CMK (cell line): ENCODE measurements at places on chromosomes 1 and 21.

DNA sequence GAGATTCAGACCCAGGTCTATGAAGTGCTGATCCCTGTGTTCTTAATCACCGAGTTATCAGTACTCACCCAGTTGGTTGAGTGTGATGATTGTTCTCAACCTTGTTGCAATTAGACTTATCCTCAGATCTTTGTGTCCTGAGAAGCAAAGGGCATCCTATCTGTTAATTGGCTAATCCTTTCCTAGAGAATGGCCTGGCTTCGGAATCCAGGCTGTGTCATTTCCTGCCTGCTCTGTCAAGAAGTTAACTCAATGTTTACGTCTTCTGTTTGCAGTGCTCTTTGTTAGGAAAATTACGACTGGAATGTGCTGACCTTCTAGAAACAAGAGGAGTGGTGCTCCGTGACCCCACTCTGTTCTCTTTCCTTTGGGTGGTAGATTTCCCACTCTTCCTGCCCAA lies 14.7 kb downstream of the GAS5 start:
- DNase-seq: no peak

GRCh38 chr1:90834886-90835660 lies 118.0 kb upstream of the BARHL2 start:
- DNase-seq: no peak

DNA sequence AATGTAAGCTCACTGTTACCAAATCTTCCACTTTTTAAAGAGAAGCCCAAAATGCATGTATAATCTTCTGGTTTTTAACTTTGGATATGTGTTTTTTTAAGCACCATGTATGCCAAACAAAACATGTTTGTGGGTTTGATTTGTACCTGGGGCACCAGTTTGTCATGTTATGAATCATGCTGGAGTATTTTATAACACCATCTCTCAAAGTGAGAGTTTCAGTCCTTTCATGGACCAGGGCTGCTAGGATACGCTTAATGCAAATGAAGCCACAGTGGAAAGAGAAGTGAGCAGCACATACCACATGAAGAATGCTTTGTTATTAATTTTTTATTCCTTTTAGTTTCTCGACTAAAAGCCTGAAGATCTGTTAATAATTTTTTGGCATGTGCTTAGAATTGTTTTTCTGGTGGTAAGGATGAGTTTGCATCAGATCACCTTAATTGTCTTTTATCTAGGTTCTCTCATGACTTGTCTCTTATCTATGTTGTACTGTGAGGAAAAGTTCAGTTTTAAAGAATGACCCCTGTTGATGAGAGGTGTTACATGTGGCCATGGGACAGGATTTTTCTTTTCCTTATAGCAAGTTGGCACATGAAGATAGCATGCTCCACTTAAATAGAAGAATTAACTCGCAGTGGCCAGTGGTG lies 2.0 kb upstream of the RABGAP1L start:
- no peak for DNase-seq

DNA sequence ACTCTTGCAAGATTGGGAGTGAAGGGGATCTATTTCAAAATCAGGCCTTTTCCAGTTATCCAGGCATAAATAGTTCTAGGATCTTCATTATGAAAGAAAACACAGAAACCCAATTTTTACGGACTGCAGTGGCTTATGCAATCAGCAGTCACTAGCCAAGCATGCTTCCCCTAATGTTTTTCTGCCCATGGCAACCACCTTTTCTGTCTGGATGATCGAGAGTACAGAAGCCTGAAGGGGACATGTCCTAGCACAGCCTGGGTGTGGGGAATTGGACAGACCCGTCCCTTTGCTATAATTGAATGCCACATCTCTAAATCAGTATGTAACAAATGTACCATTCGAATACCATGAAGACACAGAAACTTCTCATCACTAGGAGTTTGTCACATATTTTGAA lies 29.8 kb upstream of the NCAM2 start:
- no peak for DNase-seq

- no peak for DNase-seq
Measured at GRCh38 chr1:171841931-171842761, 848 bp downstream of the DNM3 start.

GRCh38 chr1:38772026-38772425 lies 87.5 kb downstream of the RRAGC start:
- no peak for DNase-seq

- DNase-seq: no peak
Measured at GRCh38 chr1:19197845-19198244, 12.2 kb downstream of the UBR4 start.

- DNase-seq: no peak
Measured at GRCh38 chr1:226798427-226799411, 59.6 kb upstream of the ITPKB start.

GRCh38 chr1:1945782-1946393 lies 26.8 kb upstream of the TMEM52 start:
- DNase-seq: no peak

- no peak for DNase-seq
Measured at GRCh38 chr1:224883091-224883490, 46.4 kb upstream of the DNAH14 start.

GRCh38 chr21:43274022-43274945 lies 105.5 kb downstream of the CRYAA start:
- no peak for DNase-seq

DNA sequence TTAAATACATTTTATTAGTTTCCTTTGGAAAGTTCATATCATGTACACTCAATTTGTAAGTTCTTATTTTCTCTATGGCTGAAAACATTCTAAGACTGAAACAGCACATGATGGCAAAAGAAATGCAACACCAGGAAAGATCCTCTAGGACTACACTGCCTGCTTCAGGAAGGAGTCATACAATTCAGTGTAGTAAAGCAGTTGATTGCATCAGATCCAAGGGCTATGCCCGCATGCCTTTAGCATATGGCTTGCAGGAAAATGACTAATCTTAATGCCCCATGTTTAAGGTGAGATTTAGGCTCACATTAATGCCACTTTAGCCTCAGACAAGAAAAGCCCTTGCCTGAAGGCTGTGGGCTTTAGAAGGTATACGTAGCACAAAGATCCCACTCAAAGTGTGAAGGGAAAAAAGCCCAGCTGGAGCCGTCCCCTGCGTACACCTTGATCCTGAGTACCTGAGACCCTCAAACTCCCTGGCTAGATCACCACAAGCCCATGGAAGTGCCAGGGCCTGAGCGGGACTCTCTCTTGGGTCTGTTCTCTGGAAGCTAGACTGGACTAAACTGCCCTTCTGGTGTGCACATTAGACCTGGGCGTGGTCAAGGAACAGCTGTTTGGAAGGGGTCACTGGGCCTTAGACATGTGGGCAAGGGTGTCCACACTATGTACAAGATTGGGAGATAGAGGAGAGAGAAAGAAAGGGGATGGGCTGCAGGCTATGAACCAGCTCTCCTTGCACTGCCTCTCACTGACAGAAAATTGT lies 52.9 kb downstream of the ESRRG start:
- no peak for DNase-seq

- DNase-seq: no peak
Measured at GRCh38 chr21:24729568-24729967, 877.7 kb downstream of the MRPL39 start.

- no peak for DNase-seq
Measured at GRCh38 chr21:38800924-38801744, 4.6 kb upstream of the ETS2 start.

GRCh38 chr1:27592232-27592930 lies 11.6 kb downstream of the AHDC1 start:
- DNase-seq: no peak
